ENCODE measurements at places on chromosomes 12 and 14.

DNA sequence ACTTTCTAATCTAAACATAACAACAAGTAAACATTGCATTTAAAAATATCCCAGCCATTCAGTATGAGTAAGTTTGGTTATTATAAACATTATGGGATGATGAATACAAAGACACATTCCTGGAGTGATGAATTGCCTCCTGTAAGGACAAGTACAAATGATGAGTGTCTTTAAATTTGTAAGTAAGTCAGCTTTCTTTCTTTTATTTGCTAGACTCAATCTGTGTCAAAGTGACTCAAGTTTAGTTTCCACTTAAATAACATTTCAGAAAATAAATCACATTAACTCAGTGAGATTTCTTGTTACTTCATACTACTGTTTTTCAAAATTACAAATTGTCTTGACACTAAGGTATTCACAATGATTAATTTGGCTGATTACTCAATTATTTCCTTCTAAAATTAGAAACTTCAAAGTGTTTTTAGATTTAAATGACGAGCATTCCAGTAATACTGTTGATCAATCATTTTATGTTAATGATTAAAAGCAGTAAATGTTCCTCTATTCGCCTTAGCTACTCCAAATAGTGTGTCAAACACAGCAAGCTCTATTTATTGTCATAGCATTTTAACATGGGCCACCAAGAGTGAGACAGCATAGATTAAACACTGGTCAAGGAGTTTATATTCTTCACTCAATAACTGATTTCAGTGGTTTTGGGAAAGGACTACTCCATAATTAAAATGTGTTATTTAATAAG lies 658.0 kb upstream of the MDGA2 start:
- no peak for DNase-seq

GRCh38 chr14:47438650-47439140 lies 236.7 kb downstream of the MDGA2 start:
- no peak for DNase-seq

GRCh38 chr12:82361461-82361915 lies 3.2 kb downstream of the METTL25 start:
- DNase-seq: peak; percentile 24

DNA sequence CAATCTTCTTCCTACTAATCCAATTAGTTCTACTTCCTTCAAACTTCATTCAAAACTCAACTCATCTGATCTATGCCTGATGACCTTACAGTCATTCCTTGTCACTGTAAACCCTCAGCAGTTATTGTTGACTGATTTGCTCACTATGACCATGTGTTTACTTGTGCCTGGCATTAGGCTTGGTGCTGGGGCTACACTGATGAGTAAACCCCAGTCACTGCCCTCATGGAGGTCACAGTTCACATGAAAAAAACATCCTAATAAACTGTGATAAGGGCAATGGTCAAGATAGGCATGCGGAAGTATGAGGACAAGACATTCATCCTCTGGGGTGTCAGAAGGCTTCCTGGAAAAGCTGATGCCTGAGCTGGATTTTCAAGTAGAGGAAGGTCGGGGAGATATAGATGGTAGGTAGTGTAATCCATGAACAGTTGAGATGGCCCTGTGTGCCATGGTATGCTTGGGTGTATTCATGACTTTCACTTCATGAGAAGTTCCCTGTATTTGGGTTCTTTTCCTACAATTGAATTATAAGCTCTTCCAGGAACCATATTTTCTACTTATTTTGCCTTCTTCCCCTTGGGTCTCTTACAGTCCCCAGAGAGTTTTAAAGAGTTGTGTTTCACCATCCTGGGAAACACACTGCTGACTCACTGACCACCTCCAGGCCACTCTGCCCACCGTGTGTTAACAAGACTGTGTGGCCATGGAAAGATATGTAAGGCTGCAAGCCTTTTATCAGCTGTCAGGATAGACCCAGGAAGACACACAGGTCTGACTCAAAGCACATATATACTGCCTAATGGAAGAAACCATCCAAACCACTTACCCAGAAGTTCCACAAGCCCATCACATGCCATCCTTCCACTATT lies 38.7 kb upstream of the DUSP6 start:
- DNase-seq: no peak

GRCh38 chr12:38892087-38892786 lies 13.2 kb downstream of the CPNE8 start:
- DNase-seq: no peak

GRCh38 chr12:118870551-118870950 lies 110.8 kb upstream of the SRRM4 start:
- DNase-seq: no peak

GRCh38 chr12:75549989-75550388 lies 38.6 kb upstream of the KRR1 start:
- DNase-seq: no peak

DNA sequence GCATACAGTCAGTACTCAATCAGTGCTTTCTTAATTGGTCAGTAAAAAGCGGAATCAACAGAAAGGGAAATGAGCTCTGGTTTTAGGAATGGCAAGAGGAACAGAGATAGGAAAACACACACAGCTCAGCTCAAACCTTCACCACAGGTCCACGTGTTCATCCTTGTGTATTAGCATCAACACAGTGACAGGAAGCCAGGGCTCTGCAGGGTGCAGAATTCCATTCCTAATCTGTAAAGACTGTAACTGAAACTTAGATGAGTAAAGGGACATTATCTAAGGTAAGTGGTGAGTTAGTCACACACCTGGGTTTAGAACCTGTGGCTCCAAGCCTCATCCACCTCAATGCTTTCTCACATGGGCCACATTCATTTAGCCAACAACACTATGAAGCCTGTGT lies 1242.2 kb upstream of the TMEM132C start:
- DNase-seq: no peak

- DNase-seq: no peak
These were observed 23.0 kb downstream of the ZNF410 start for GRCh38 chr14:73909681-73910080.

- DNase-seq: no peak
These were observed 17.4 kb downstream of the TMEM119 start for GRCh38 chr12:108580531-108580930.

DNA sequence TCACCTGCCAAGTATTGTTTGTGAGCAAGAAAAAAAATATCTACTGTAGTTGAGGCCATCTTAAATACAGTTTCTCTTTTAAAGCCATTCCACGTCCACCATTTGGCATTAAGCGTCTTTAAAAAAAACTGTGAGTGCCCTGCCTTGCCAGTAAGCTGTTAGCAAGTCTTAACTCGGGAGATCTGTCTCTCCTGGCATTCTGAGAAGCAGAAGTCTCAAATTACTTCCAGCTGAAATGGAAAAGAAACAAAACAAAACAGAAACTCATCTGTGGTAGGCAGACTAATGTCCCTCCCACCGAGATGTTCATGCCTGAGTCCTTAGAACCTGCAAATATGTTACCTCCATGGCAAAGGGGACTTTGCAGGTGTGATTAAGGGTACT lies 126.2 kb downstream of the CRADD start:
- no peak for DNase-seq

DNA sequence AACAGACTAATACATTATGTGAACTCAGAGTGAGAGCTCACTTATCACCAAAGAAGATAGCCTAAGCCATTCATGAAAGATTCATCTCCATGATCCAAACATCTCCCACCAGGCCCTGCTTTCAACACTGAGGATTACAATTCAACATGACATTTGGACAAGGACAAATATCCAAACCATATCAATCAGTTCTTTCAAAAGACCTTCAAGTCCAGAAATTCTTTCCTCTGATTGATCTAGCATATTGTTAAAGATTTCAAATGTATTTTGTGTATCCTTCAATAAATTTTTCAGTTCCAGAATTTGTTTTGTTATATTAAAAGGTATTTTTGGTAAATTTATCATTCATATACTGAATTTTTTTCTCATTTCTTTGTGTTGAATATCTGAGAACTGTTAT lies 1055.8 kb downstream of the SLC6A15 start:
- DNase-seq: no peak

GRCh38 chr12:85309125-85309566 lies 29.1 kb downstream of the ALX1 start:
- no peak for DNase-seq

DNA sequence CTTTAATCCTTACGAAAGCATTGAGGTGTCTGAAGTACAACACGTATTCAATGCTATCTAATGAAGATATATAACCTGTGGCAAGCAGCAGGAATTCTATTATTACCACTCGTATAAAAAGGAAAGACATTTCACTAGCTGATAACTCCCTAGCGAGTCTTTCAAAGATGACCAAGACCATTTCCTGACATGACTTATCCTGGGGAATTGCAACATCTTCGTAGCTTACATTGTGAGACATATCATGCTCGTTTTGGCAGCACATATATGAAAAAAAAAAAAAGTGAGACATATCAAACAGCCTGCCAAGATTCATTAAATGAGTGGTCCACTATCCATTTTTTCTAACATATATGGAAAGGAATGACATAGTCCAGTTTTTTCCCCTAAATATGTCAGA lies 337.0 kb downstream of the FSCB start:
- no peak for DNase-seq

DNA sequence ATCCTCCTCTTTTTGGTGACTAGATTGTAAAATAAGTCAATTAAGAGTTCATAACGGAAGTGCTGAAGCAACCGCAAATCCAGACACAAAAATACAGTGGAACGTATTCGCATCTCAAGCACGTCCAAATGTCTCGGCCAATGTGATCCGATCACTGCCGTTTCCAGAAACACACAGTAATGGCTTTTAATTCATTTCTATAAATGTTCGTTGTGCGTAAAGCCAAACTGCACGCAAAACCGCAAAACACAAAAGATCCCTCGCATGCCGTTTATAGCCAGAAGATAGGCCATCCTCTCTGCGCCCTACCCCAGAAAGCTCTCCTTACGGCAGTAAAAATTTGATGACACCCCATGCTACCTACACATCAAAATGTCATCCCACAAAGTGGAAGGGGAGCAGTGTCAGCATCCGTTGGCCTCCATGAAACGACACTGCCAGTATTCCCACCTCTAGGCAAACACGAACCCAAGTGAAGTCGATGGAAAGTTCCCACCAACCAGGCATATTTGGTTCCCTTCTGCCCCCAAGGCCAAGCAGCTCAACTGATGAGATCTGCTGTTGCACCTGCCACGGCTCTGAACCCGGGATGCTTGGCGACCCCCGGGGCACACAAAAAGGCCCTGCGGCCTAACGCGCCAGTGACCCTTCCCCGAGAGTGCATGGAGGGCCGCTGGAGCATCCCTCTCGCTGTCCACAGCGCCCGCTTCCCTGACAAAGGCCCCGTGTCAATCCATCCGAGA lies 1.4 kb downstream of the HECTD4 start:
- peak; percentile 36 for DNase-seq

DNA sequence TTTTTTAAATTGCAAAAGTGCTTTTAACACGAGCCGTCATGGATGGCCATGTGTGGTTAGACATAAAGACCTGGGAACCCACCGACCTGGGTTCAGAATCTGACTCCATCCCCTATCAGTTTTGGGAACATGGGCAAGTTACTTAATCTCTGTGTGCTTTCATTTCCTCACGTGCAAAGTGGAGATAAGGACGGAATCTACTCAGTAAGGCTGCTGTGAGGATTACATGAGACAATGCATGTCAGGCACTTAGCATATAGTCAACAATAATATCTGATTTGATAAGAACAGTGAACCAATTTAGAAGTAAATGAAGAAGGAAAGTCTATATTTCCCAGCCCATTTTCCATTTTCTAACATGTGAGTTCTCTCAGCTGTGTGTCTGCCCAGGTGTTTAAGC lies 235.4 kb downstream of the SUDS3 start:
- DNase-seq: no peak

GRCh38 chr14:36346052-36346451 lies 25.6 kb upstream of the MBIP start:
- DNase-seq: no peak

GRCh38 chr14:60485598-60486251 lies at the start of gene C14orf39:
TSS of gene C14orf39 (minus strand) at chr14:60486063. CDS start at chr14:60485078, 985 bp downstream.
- peak; percentile 68 for DNase-seq

- peak; percentile 21 for DNase-seq
These were observed 41.2 kb upstream of the FKBP4 start for GRCh38 chr12:2753536-2753935.

DNA sequence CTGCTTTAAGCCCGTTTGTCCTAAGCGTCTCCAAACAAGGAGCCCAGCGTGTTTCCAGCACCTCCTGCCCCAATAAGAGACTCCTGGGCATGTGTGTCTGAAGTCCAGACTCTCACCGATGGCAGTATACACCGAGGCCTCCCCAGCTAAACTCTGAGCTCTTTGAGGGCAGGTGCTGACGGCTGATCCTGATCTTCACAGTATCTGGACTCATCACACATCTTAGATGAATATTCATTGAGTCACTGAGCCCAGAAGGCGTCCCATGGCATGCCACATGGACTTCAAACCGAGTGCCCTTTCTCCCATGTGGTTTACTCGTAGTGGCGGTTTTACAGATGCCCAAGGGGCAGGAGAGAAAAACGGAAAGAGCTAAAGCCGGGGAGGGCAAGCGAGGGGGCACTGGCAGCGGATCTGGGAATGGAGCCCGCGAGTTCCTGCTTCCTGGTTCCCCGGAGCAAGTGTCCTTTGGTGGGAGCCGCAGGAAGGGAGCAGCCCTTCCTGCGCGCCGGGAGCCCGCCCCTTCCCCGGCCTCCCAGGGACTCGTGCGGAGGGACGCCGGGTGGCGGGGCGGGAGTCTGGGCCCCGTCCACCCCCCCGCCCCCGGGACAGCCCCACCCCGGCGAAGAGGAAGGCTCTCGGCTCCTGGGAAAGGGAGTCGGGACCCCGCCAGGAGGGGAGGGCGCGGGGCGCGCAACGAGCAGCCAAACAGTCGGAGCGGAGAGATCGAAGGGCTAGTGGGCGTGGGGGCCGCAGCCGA lies 585 bp upstream of the TEAD4 start:
- DNase-seq: no peak

DNA sequence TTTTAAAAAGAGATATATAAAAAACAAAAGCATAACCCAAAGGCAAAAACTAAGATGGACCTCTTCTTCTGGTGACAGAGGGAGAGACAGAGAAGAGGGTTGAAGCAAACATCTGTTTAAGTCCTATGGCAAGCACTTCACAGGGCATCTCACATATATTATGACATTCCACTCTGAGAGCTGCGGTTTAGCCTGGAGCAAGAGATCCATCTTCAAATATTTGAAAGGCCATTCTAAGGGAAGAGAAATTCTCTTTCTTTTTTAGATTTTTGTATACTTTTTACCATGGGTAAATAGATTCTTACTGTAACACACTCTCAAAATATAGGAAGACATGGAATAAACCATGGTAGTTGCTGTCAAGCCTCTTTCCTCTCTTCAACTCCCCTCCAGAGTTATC lies 204.1 kb downstream of the GXYLT1 start:
- no peak for DNase-seq

- DNase-seq: no peak
These were observed 587.4 kb downstream of the AACS start for GRCh38 chr12:125652681-125653080.

- no peak for DNase-seq
These were observed 131.4 kb downstream of the KCNMB4 start for GRCh38 chr12:70497508-70497907.
